ENCODE measurements at places on chromosomes 3 and 15.

DNA sequence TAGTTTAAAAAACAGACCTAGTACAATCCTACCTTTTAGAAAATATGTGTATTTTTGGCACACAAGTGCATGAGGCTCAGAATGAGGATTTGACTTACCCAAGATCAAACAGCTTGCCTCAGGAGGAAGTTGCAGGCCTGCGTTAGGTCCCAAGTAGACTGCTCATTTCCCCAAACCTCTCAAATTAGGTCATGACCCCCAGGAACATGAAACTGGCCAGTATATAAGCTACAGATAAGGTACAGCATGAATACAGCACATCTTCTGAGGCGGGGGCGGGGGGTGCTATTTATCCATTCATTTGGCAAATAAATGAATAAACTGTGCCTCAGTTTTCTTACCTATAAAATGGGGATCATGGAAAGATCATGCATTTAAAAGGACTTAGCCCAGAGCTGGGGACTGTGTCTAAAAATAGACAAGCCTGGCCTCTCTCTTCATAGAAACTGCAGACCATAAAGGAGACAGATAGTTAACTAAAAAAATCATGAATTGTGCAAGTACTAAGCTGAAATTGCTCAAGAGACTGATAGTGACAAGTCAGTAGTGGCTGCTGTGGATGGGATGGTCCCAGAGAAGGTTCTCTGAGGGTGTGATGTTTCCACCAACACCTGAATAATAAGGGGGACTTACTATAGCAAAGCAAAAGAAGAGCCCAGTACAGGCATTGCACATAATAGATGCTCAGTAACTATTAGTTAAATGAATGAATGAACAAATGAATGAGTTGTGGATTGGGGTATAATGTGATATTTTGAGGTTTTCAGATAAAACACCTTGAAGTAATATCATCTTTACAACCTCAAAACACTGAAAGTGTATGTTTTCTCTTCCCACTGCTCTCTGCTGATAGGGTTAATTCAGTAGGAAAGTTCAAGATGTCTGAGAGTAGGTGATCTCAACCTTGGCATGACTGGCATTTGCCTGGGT is 258.5 kb upstream of the PROK2 start:
- no peak for DNase-seq

GRCh38 chr3:55042591-55042990 is 114.7 kb upstream of the LRTM1 start:
- DNase-seq = no peak

DNA sequence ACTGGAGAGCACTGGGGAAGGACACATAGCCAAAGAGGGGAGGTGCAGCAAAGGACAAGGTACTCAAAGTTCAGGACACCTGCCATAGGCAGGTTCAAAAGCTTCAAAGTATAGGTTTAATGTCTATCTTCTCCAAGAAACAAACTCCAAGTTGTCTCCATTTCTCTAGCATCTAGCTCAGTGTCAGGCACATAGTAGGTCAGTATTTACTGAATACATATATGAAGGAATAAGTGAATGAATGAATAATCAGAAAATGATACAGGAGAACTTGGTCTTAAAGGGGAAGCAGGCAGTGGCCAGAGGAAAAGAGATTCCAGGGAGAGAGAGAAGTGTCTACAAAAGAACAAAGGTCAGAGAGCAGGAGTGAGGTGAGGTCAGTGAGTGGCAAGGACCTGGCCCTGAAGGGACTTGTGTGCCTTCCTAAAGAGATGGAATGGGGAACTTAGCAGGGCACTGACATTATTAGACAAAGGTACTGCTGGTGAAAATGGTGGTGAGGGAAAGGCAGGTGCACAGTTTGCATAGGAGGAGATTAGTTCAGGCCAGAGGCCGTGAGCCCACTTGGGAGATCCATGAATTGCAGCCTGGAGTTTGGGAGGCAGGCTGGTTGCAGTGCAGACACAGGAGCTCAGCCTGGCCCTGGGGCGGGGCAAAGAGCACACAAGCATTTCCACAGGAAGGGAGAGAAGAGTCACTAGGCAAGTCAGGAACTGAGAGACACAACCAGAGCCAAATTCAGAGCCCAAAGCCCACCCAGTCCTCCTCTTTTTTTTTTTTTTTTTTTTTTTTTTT is 21.4 kb downstream of the TBC1D2B start:
- DNase-seq = no peak

DNA sequence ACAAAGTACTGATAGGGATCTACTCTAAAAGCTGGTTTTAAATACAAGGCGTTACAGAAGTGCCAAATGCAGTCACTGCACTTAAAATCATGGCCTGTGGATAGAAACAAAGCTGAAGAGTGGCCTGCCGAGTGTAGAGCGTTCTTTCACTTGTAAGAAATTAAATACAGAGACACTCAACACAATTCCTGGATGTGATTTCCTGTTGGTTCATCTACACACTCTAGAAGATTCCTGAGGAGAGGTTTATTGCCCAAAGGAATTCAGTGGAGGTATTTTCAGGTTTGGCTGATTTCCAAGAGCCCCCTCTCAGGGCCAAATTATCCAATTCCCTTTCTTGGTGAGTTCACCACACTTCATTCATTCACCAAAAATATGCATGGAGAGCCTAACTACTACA is 200.3 kb upstream of the IL12A start:
- DNase-seq = no peak

DNA sequence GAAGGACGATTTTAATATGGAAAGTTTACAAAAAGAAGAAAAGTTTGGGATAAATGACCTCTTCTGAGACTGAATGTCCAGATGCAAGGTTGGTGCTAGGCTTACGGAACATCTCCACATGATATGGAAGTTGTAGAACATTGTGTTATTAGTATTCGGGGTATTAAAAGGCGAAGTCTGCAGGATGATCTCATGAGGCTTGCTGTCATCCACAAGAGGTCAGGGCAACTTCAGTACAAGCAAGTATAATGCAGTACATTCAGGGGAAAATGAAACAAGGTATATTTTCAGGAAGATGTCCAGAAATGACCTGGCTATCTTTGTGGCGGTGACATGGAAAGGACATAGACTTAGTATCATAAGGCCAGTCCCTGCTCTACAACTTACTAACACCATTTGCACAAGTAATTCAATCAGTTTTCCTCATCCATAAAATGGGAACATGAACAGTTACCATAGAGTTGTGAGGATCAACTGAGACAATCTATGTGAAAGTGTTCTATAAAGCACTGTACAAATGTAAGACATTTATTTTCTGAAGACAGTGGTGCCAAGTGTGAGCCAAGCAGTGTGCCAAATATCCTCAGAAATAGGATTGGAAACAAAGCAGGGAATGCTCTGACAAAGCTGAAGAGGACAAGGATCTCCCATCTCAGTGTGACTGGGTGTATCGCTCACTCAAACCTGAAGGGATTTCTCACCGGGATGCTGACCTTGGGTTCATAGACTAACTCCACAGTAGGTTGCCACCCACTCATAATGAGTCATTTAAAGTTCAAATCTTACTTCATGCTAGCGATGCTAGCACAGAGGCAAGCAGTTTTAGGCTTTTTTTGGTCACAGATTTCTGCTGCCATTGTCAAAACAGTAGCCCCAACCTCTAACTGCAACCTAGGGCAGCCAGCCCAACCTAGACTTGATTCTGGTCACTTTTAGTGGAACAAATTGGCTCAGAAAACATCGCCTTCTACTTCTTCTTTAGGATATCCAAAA is 118.3 kb downstream of the TIGIT start:
- DNase-seq = peak; percentile 8

All from stimulated activated CD4-positive, alpha-beta T cell treated with anti-CD3 and anti-CD28 coated beads, Interleukin-4, amount 100 ng/mL, for 48 hours (primary cell).